A172 (cell line): ENCODE measurements at places on chromosomes 1 and 21.

- DNase-seq: no peak
Measured at GRCh38 chr1:18011703-18012102, 95.9 kb upstream of the IGSF21 start.

GRCh38 chr1:167720965-167721616 is 691 bp upstream of the MPZL1 start:
- DNase-seq: peak; percentile 49

- peak; percentile 66 for DNase-seq
Measured at GRCh38 chr1:67683316-67683715, 1.7 kb upstream of the GADD45A start.

DNA sequence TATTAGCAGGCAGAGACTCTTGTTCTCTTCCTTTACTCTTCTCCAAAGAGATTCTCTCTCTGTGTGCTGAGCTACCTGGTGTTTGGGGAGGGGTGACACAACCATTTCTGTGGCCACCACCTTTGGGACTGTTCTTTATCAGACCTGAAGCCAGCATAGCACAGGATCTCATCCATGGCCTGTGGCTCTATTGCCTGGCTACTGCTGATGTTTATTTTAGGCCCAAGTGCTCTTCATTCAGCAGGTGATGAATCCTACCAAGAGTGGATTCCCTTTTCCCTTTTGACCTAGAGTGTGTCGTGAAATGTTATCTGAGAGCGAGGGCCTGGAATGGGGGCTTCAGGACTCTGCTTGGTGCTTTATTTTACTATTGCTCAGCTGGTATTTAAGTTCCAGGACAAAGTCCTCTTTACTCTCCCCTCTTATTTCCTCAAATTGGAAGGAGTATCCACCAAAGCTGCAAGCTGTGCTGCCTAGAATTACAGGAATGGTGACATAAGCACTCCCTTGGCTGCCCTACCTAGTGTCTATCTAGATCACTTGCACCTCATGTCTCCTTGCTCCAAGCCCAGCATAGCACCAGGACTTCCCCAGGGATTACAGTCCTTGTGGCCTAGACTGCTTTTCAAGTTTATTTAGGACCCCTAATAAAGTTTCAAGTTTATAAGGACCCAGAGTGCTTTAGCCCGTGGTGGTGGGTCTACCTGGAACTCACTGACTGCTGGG is 94.7 kb upstream of the GPR52 start:
- DNase-seq: no peak

DNA sequence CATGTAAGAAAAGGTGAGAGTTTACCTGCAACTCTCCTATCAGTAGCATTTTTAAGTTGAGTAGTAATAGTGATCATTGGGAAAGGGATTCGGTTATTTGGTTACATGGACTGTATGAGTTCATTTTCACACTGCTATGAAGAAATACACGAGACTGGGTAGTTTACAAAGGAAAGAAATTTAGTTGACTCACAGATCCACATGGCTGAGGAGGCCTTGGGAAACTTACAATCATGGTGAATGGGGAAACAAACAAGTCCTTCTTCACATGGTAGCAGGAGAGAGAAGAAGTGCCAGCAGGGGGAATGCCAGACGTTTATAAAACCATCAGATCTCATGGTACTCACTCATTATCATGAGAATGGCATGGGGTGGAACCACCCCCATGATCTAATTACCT is 59.3 kb upstream of the FBXO28 start:
- no peak for DNase-seq

GRCh38 chr1:15902882-15903281 is 55.4 kb downstream of the SPEN start:
- peak; percentile 55 for DNase-seq

DNA sequence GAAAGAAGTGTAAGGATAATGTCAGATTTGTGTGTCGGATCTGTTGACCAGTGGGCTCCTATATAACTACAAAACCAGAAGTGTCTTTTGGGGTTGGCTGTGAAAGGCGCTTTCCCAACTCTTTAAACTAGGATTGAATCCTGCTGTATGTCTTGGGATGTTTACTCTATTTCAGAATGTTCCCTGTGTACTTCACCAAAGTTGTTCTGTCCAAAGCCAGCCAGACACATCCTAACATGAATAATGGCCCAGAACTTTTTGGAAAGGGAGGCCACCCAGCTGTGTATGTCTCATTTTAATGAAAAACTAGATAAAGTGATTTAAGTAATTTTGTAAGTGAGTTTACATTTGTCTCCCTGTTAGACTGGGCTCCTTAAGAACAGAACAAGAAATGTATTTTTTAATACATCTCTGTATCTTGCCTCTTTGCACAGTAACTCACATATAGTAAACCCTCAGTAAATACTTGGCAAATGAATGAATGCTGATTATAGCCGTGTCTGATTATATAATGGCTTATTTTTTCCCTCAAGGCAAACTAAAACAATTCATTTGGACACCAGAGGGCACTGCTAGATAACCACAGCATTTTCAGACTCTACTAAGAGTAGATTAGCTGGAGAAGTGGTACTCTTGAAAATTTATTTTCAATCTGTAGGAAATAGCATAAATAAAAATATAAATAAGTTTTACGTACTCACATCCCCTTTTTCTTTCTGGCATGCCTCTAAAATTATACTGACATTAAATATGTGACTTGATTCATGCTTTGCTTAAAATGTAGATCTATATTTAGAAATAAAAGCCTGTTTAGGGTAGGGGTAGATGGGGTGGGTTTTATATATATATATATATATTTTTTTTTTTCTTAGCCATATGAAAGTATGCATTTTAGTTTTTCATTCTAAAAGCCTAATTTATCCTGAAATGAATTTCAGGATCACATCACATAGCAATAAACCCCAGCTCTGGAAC is 23.8 kb downstream of the TSEN15 start:
- peak; percentile 70 for DNase-seq
